COLO829 (cell line): ENCODE measurements at places on chromosomes 13 and 19.

DNA sequence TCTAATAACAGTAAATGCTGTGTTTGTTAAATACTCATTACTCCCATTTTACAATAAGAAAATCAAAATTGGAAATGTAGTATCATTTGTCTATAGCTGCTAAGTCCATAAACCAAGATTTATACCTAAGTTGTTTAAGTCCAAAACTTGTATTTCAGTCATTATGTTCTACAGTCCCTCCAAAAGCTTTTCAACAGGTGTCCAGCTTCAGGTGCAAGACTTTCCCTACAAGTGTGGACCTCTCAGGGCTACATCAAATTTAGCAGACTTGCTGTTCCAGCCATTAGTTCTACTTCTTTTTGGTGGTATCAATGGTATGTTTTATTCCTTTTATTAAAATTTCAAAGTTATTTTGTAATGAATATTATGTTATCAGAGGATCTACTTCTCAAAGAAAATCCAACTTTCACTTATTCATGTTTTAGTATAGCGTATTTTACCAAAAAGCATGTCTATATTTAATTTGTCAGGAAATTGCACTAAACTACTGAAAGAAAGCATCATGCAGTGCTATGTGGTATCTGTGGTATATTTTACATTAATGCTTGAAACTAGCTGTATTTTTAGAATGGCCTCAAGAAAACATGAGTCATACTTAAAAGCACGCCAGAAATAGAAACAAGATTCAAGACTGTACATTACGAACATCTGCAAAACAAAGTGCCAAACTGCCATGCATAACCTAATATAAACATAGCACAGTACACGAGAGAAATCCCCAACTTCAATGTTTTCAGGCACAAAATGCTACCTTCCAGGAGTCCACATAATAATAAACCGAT lies 44.5 kb downstream of the VWA8 start:
- DNase-seq: peak; percentile 69

DNA sequence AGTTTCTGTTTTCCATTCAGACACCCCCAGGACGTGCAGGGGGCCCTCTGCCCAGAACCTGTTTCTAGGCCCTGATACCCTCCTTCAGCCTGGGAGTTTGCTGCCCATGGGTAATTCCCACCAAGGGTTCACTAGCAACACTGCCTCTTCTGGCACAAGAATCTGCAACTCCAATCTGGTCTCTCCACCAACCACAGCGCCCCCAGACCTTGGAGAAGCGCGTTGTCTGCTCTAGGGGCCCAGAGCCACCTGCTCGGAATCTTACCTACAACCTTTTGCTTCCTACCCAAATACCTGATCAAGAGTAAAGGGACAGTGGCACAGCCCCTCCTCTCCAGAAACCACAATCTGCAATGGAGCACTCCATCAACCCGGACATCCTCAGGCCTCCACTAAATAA lies 763 bp downstream of the ZNF180 start:
- DNase-seq: no peak

GRCh38 chr13:70043685-70044084 lies 63.9 kb upstream of the ATXN8OS start:
- DNase-seq: peak; percentile 35

DNA sequence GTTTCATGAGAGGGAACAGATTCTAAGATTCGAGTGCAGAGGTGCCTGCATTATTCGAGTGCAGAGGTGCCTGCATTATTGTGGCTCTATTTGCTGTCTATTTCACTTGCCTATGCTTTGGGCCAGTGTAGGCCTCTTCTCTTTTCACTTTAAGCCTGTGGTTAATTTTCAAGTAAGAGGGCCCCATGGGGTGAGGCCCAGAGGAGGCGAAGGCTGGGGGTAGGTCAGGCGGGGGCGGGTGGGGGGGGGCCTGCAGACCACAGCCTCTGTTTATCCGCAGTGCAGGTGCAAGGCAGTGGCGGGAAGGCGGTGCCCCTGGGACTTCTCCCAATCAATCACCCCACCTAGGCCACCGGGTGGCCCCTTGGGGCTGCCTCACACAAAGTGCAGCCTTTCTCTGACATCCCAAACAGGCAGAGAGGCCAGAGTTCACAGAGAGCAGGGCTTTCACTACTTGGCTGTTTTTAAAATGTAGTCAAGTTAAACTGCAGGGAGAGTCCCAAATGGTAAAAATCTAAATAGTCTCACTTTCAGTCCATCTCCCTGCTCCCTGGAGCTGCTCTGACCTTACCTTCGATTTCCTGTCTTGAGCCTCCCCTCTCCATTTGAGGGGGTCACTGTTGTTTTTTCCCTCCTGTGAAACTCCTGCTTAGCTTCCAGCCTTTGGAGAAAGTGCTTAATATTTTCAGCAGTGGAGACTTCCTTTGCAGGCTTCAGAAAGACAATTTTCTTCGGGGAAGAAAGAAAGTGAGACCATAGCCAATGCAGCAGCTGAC lies 249.0 kb downstream of the DLEU7 start:
- no peak for DNase-seq

- DNase-seq: no peak
These were observed 10.4 kb upstream of the ITM2B start for GRCh38 chr13:48222358-48223301.

- no peak for DNase-seq
These were observed 269.1 kb upstream of the EDNRB start for GRCh38 chr13:78187781-78188180.

DNA sequence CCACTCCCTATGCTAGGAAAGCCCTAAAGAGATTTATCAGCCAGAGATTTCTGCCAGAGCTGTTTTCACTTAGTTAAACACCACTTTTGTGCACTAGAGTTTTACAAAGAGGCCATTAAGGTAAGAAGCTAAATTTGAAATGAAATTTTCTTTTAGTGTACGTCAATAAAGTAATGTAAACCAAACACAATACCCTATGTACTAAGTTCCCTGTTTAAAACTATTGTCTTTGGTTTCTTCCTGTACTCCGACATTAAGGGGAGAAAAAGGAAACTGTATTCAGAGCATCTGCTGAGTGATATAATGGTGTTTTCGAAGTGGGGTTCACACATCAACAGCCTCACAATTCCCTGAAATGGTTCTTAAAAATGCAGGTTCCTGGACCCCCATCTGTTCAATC lies 40.7 kb upstream of the STARD13 start:
- no peak for DNase-seq

GRCh38 chr19:15332311-15332996 lies at the start of gene BRD4:
Gene BRD4 (minus strand): TSS chr19:15332539. CDS start chr19:15273099, 59,440 bp downstream.
- DNase-seq: peak; percentile 85
